ENCODE measurements at places on chromosomes 16 and 17.
A peak's percentile ranks its signal among the peaks of the same experiment; 100 is the strongest.

GRCh38 chr17:43015579-43015978, 6.6 kb downstream of the VAT1 start:
- DNase-seq, result no peak

GRCh38 chr16:85900027-85900792, 1.2 kb downstream of the IRF8 start:
- no peak for DNase-seq

DNA sequence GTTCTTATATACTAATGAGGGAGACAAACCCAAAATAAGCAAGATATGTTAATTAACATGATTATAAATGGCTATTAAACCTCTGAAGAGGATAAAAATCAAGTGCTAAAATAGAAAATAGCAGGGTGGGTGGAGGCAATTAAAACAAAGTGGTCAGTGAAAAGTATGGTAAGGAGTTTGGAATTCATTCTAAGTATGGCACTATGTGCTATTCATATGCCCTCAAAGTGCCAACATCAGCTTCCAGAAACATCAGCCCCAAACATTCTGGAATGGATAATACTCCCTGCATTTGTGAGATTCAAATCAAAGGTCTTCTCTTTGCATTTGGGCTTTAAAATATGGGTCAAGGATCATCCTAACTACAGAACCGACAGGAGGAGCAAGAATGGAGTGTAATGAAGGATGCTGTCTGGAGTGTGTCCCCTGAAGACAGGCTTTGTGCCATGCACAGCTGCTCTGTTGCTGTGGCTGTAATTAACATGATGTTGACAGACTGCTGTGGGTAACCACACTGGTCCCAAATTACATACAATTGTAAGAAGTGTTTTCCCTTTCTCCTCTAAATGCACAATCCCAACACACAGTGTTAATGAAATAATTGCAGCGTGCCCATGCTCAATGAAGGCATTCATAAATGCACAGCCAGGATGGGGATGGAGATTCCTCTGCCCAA, 93.1 kb downstream of the VAT1L start:
- DNase-seq, result no peak

DNA sequence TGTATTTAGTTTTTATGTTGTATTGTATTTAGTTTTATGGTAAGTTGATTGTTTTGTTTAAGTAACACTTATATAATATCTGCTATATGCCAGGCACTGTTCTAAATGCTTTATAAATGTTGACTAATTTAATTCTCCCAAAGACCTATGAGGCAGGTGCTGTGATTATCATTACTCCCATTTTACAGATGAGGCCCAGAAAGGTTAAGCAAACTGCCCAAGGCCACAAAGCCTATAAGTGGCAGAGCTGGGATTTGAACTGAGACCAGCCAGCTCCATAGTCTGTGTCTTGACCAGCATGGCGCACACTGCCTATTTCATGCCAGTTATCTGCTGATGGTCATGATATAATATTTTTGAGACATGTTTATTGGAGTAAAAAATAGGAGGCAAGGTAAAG, 24.0 kb downstream of the IL21R start:
- DNase-seq, result no peak

- DNase-seq, result no peak
Measured at GRCh38 chr17:45006927-45007461, 38.9 kb upstream of the C1QL1 start.

GRCh38 chr16:57991551-57992059, 8.9 kb downstream of the ZNF319 start:
- no peak for DNase-seq

DNA sequence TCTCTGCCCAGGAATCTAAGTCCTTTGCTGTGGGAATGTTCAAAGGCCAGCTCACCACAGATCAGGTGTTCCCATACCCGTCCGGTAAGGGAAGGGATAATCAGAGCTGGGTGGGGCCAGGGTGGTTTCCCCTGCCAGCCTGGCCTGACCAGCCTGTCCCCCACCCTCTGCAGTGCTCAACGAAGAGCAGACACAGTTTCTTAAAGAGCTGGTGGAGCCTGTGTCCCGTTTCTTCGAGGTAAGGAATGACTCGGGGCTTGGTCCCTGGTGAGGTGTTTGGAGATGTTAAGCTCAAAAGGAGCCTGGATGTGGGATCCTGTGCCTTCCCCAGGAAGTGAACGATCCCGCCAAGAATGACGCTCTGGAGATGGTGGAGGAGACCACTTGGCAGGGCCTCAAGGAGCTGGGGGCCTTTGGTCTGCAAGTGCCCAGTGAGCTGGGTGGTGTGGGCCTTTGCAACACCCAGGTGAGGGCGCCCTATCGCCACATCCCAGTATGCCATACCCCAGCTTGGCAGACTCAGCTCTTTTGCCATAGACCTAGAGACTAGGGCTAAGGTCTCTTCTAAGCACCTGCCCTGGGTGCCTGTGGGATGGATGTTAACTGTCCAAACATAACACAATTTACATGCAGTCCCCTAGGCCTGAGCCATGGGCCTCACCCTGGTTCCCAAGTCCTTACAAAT, 997 bp downstream of the ACADVL start:
- no peak for DNase-seq

DNA sequence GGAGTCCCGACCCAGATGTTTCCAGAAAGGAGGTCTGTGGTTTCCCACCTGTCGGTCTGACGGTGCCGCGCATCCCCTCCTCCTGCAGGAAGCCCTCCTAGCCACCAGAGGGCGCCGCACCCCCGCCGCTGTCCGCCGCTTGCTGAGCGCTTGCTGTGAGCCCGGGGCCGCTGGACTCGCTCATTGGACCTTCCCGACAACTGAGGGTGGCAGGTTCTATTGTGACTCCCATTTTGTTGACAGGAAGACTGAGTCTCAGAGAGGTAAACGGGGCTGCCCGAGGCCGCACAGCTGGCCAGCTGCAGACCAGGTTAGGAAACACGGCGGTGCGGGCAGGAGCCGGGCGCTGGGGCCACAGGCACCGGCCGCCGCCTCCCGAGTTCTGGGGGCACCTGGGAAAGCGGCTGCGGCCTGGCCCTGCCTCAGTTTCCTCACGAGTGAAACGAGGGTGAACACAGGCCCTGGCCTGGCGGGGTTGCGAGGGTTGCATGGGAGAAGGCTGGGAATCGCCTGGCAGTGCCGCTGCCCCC, 191.1 kb upstream of the CIBAR2 start:
- no peak for DNase-seq

DNA sequence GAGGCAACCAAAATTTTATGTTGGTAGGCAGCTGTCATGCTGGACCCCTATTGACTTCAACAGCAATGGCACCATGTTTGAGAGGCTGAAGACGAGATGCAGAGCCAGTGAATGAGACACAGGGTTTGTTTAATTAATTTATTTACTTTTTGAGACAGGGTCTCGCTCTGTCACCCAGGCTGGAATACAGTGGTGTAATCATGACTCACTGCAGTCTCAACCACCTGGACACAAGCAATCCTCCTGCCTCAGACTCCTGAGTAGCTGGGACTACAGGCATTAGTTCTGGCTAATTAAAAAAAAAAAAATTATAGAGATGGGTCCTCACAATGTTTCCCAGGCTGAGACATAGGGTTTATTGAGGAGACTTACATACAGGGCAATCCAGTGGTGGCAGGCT, 36.2 kb upstream of the PPM1D start:
- DNase-seq, result no peak

DNA sequence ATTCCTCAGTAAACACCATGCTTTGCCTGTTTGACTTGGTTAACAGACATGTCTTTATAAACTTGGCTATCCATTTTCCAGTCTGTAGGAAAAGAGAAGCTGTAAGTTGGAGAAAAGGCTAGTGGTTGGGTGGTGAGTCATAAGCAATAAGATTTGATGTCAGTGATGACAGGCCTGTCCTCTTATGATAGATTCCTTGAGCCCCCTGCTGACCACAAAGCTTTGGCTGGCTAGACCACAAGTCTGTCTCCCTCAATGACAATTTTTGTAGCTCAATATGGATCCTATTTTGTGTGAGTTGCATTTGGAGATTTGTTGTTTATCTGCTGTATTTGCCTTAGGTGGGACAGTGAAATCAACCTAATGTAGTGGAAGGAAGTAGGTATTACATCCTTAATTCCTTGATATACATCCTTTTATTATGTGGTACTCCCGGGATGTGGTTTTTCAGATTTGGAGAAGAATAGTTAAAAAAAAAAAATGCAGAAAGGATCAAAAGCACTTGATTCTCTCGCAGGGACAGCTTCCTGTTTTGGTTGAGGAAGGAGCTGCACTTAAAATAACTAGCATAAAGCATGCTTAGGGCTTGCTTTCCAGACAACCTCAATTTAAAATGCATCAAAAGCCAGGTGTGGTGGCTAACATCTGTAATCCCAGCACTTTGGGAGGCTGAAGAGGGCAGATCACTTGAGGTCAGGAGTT, 67.4 kb downstream of the SIAH1 start:
- no peak for DNase-seq

- DNase-seq, result no peak
Measured at GRCh38 chr16:27402569-27402963, 592 bp downstream of the IL21R start.

GRCh38 chr17:44733753-44734152, 25.0 kb upstream of the ADAM11 start:
- DNase-seq, result no peak

DNA sequence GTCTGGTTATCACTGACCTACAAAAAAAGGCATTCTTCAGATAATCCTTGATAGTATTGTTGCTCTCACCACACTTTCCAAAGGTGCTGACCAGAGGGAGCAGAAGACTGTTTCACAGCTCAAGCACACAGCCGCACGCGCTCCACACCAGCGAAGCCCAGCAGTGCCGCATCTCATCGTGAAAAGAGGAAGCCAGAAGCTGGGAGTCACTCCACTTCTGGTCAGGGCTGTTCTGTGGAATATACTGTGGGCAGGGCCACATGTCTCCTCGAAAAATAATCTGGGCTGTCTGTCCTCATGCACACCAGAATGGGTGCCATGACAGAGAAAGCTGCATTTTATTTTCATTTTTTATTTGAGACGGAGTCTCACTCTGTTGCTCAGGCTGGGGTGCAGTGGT, 7.3 kb upstream of the PRSS36 start:
- no peak for DNase-seq

- no peak for DNase-seq
Measured at GRCh38 chr17:43418441-43419374, 19.9 kb downstream of the ARL4D start.

DNA sequence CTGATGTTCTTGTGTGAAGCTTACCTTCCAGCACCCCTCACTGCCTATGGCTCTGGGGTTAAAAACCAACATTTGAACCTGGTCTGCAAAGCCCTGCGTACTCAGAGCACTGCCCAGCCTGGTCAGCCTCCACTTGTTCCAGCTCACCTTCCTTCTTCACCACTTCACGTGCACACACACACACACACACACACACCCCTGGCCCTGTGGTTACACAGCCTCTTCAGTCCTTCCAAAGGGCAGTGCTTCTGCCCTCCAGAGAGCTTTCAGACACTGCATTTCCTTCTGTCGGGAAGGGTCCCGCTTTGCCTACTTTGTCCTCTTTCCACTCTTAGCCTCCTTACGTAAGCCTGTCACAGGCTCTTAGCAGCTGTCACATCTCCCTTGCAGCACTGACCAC, 9.6 kb upstream of the TMEM220 start:
- DNase-seq, result no peak

DNA sequence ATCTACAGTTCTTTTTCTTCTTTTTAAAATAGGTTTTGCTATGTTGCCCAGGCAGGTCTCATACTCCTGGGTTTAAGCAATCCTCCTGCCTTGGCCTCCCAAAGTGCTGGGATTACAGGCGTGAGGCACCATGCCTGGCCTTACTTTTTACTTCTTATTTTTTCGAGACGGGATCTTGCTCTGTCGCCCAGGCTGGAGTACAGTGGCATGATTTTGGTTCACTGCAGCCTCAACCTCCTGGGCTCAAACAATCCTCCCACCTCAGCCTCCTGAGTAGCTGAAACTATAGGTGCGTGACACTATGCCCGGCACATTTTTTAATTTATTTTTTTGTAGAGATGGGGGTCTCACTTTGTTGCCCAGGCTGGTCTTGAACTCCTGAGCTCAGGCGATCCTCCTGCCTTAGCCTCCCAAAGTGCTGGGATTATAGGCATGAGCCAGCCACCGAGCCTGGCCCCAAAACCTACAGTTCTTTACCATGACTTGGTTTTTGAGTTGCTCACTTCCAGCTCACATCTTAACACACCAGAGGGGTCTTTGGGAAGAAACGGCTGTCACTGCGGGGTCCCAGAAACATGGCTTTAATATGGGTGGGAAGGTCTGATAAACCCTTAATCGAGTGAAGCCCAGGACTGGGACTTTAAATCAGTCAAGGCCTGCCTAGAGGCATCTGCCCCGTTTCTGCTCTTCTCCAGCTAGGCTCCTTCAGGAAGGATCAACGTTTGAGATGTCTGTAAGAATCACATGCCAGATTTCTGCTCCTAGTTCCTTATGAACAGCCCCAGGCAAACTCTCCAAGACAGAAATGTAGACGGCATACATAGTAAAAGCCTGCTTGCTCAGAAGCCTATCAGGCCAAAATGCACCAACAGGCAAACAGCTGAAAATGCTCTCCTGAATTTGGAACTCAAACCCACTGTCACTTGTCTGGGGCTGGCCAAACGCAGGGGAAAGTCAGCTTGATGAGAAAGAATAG, 91.7 kb upstream of the TOB1 start:
- no peak for DNase-seq

- DNase-seq, result no peak
Measured at GRCh38 chr16:69424935-69425784, 741 bp downstream of the CYB5B start.

DNA sequence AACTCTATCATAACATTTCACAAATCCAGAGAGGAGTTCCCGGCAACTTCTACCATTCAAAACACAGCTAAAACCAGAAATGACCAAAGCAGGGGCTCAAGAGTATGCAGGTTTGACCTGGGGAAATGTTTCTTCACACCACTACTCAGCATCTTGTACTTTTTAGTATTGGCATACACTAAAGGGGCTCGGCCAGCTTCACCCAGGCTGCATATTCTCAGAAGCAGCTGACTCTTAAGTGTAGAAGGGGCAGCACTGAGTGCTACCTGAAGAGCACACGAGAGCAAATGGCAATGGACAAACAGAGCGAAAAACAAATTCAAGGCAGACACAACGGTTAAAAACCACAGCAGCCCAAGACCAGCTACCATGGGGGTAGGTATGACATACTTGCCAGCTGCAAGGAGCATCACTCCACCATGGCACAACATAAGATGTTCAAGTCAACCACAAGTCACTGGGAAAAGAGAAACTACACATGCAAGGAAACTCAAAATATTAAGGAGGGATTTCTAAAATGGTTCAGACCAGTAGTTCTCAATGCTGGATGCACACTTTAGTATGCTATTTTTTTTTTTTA, 34.4 kb downstream of the N4BP1 start:
- no peak for DNase-seq

- DNase-seq, result no peak
Measured at GRCh38 chr17:76697702-76698465, 12.9 kb downstream of the MXRA7 start.

- no peak for DNase-seq
Measured at GRCh38 chr17:81866440-81867169, 4.5 kb downstream of the ARHGDIA start.

GRCh38 chr17:80125656-80126448, 21.1 kb downstream of the EIF4A3 start:
- no peak for DNase-seq

- DNase-seq, result no peak
Measured at GRCh38 chr16:88057656-88058055, 106.4 kb downstream of the BANP start.

- no peak for DNase-seq
Measured at GRCh38 chr17:78717431-78717980, 64.6 kb downstream of the CYTH1 start.

- DNase-seq, result no peak
Measured at GRCh38 chr16:69465083-69465721, 40.8 kb downstream of the CYB5B start.

GRCh38 chr16:84596161-84596560, 21.7 kb downstream of the COTL1 start:
- no peak for DNase-seq

- peak; percentile 85 for DNase-seq
Measured at GRCh38 chr17:81833160-81833920, at the start of gene MCRIP1. MCRIP1 (minus strand) TSS chr17:81833291; CDS start chr17:81824506, 8,785 bp downstream.

Data from left renal pelvis (tissue), 4 donors.